CD4-positive, CD25-positive, alpha-beta regulatory T cell (primary cell): ENCODE measurements at places on chromosomes 6 and 20. TPM values are rescaled to one million over a fixed set of nuclear protein-coding genes. Genes with fewer than 3 reads are reported as not detected.
A peak's percentile ranks its signal among the peaks of the same experiment; 100 is the strongest.

Gene C20orf96
- 1.1 TPM for total RNA-seq

DNA sequence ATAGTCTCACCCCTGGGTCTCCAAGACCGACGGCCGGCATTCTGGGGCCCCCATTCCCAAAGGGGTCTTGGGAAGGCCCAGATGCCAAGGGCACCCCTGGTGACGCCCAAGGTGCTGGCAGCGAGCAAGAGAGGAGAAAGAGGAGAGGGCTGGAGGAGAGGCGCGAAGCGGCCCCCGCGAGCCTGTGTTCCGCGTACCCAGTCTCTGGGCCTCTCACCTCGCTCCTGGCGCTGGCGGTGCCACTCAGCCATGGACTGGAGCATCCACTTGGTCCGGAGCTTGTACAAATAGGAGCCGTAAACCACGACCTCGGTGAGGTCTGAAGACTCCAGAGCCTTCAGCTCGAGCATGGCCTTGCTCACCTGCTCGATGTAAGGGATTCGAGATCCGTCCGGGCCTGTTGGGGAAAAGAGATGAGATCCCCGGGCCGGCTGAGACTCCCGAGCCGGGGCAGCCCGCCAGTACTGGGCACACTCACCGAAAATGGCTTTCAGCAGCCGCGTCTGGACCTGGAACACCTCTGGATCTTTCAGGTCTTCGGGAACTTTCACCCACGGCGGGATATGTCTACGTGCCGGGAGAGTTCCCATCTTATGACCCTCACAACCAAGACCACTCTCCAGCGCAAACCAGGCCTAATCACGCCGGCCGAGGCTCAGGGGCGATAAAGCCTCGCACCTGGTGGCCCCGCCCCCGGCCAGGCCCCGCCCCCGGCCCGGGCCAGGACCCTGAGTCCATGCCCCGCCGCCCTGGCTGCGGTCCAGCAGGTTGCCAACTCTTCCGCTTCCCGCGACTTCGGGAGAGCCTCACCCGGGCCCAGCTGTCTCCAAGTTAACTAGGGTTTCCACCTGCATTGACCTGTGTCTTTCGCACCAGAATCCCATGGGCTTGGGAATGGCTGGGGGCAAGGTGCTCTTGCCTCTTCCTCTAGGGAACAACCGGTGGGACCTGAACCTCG lies at the start of gene DPPA5:
DPPA5 (minus strand) TSS at position 641 of the 958 bp plus-strand sequence; CDS start at position 590, 51 bp downstream.
- no peak for DNase-seq

Gene TCF15
- not detected for total RNA-seq

- DNase-seq, result no peak
These were observed 85.1 kb downstream of the PDE7B start for GRCh38 chr6:135936606-135937005.

GRCh38 chr20:17959257-17959627 lies 9.4 kb downstream of the SNX5 start:
- no peak for DNase-seq

GRCh38 chr6:138372711-138373463 lies 4.8 kb upstream of the SMIM28 start:
- peak; percentile 27 for DNase-seq

- no peak for DNase-seq
These were observed 89.0 kb upstream of the CCDC167 start for GRCh38 chr6:37588735-37589108.

DNA sequence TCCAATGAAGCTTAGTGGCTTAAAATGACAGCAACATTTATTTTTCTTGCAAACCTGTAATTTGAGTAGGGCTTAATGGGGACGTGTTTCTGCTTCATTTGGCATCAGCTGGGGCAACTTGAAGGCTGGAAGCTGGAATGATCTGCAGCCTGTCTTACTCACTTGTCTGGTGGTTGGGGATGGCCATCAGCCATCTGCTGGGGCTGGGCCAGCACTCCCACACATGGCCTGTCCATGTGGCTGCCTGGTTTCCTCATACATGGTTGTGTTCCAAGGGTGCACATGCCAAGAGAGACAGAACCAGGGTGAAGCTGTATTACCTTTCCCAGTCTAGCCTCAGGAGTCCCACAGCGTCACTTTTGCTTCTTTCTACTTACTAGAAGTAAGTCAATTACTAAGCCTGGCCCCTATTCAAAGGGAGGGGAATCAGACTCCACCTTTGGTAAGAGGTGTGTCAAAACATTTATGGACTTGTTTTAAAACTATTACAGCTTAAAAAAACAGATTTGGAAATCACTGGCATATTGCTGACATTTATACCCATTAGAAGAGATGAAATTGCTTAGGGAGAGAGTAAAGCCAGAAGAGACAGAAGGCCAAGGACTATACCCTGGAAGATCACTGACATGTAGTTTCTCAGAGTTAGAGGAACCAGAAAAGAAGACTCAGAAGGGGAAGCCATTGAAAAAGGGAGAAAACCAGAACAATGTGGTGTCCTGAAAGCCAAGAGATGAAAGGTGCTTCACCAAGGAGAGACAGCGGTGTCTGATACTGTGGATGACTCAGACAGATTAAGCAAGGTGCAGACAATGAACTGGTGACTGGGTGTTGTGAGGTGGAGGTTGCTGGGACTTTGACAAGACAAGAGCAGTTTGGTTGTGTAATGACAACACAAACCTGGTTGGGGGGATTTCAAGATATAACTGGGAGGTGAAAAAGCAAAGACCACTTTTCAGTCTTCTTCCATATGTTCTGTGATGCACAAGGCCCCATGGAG lies 345.2 kb downstream of the GJA1 start:
- DNase-seq, result no peak

Gene ZSCAN23
- 0.69 TPM for total RNA-seq

DNA sequence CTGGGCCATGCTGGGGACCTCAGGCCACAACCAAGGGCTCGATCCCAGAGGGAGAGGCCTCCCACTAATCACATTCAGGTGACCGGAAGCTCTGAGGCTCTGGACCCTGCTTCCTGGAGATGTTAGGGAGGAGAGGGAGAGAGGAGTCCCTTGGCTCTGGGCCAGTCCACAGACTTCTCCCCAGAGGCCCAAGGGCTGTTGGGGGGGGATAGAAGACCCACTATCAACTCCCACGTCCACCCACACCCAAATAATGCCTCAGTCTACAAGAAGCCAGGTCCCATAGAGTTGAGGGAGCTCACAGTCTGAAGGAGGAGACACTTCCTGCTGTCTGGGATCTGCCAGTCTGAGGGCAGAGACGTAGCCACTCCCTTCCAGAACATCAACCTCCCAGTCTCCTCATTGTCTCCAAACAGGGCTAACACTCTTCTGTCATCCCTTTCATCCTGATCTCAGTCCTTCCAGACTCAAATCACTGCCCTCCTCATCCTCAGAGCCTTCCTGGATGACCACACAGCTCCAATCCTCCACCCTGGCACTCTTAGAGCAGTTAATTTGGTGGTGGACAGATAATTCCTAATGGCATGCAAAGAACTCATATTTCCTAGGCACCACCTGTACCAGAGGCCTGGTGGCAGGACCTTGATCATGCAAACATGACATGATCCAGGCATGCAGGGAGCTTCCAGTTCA lies 69.9 kb downstream of the MRPL14 start:
- no peak for DNase-seq

Gene ALDH8A1
- total RNA-seq, result 4.4 TPM

- DNase-seq, result no peak
These were observed 158.6 kb downstream of the SAMD5 start for GRCh38 chr6:147667082-147667481.

DNA sequence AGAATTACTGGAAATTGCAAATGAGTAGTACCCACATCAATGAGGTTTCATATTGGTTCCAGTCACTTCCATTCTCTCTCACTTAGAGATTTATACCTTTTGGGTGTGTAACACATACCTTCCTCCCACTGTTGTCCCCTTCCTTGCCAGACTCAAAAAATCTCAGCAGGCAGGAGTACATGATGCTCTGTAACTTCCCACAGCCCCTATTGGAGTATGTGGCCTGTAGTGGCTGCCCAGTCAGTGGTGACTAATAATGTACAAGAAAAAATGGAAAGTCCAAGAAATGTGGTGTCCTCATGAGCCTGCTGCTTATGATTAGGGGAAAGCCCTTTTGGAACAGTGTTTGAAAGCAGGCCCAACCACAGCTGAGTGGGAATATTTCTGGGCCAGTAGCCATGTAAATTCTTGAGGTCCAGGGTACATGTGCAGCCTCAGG lies 312.0 kb downstream of the ZFAND3 start:
- DNase-seq, result no peak

Gene AGER
- 27.8 TPM for total RNA-seq

DNA sequence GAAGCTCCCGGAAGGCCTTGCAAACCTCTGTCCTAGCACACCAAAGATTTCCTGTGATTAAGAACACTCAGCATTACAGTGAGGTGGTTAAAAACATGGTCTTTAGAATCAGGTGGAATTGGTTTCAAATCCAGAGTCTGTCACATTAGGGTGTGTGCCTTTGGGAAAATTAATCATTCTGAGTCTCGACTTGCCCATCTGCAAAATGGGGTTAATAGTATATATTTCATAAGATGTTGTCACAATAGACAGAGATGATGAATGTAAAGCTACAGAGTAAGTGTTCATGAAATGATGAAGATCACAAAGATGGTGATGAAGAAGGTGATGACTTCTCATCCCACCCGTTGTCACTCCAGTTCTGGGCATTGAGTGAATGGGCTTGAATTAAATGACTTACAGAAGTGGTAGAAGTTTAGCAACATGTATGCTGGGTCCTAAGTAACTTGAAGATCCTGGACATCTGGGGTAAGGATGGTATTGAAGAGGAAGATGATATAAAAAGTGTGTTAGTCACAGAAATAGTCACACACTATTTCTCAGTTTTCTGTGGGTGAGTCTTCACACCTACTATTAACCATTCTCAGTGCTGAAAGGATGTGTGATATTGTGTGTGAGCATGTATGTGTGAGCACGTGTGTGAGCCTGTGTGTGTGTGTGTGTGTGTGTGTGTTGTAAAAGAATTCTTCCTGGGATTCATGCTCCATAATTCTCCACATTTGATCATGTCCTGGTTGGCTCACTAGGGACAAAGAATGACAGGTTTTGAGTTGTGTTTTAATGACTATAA lies 28.0 kb upstream of the NEDD9 start:
- DNase-seq, result no peak

Gene ADGRG6
- total RNA-seq, result 0.74 TPM
